ENCODE measurements at places on chromosomes 12 and 14. TPM values are rescaled to one million over a fixed set of nuclear protein-coding genes. Genes with fewer than 3 reads are reported as not detected.

Gene SLC39A2
- not detected for total RNA-seq

Gene SSTR1
- 1.0 TPM for total RNA-seq

GRCh38 chr12:47238669-47239114, 158.9 kb upstream of the AMIGO2 start:
- H3K4me3 ChIP-seq = no peak overlapping the region
- no peaks in the 10 kb centered on the region for H3K36me3 ChIP-seq
- no peak overlapping the region for H3K27ac ChIP-seq
- DNase-seq = no peak

DNA sequence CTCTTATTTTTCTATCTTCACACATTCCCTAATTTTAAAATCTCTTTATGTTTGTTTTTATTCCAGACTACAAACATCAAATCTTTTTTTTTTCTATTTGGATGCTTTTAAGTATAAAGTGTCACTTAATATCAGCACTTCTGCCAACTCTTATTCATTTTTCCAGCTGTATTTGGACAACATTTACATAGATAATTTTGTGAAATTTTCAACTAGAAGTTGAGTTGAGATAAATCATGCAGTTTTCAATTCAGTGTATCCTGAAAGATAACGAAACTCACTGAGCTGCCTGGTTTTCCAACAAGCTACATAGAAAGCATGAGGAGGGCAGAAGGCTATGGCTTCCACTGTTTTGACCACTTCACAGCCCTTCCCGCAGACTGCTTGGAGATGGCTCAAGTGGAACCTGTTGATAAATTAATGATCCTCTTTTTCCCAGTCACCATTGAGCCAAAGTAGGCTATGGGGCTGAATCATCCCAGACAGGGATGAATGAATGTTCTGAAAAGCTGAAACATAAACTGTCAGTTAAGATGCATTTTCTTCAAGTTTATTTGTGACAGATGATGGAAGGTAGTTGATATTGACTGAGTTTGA, 213.9 kb downstream of the RAD51B start:
- no peaks in the 10 kb centered on the region for H3K27me3 ChIP-seq
- H3K27ac ChIP-seq = no peak overlapping the region
- no peaks in the 10 kb centered on the region for H3K4me1 ChIP-seq
- H3K4me3 ChIP-seq = no peak overlapping the region
- no peaks in the 10 kb centered on the region for H3K36me3 ChIP-seq
